ENCODE measurements at places on chromosomes 3 and 15. TPM values are rescaled to one million over a fixed set of nuclear protein-coding genes. Genes with fewer than 3 reads are reported as not detected.

CHCHD4 gene
- total RNA-seq, result 23.3 TPM

CCNDBP1 gene
- 51.6 TPM for total RNA-seq

GLDN gene
- total RNA-seq, result not detected

GRAMD1C gene
- 0.87 TPM for total RNA-seq

GP9 gene
- total RNA-seq, result not detected

ITIH3 gene
- not detected for total RNA-seq

SLC51B gene
- total RNA-seq, result not detected

LTK gene
- 0.11 TPM for total RNA-seq

ABHD17C gene
- 5.8 TPM for total RNA-seq

AGBL1 gene
- total RNA-seq, result 0.05 TPM

CCR1 gene
- total RNA-seq, result 0.14 TPM

MAP1A gene
- 1.3 TPM for total RNA-seq

AMT gene
- 3.6 TPM for total RNA-seq

TEX55 gene
- total RNA-seq, result not detected

LSAMP gene
- total RNA-seq, result not detected

MGA gene
- total RNA-seq, result 39.3 TPM

RBMS3 gene
- total RNA-seq, result 1.5 TPM

CPNE4 gene
- total RNA-seq, result not detected

SEC22A gene
- 13.2 TPM for total RNA-seq

DPPA2 gene
- not detected for total RNA-seq

C2CD4A gene
- total RNA-seq, result 0.61 TPM

KPNA4 gene
- 57.0 TPM for total RNA-seq

CHRM5 gene
- not detected for total RNA-seq

PATL2 gene
- 14.1 TPM for total RNA-seq

CPB1 gene
- not detected for total RNA-seq

MAP2K1 gene
- total RNA-seq, result 115 TPM

BOC gene
- 0.40 TPM for total RNA-seq

ADAMTS9 gene
- total RNA-seq, result not detected

CAND2 gene
- total RNA-seq, result 2.2 TPM

IGSF11 gene
- total RNA-seq, result 0.23 TPM

ALDH1A3 gene
- total RNA-seq, result not detected

HTR3E gene
- total RNA-seq, result not detected

LCTL gene
- total RNA-seq, result not detected

PLA2G4E gene
- not detected for total RNA-seq
